ENCODE measurements at places on chromosomes 3 and 15.

- DNase-seq, result no peak
Observed at GRCh38 chr15:29920515-29920914, 98.2 kb upstream of the TJP1 start.

DNA sequence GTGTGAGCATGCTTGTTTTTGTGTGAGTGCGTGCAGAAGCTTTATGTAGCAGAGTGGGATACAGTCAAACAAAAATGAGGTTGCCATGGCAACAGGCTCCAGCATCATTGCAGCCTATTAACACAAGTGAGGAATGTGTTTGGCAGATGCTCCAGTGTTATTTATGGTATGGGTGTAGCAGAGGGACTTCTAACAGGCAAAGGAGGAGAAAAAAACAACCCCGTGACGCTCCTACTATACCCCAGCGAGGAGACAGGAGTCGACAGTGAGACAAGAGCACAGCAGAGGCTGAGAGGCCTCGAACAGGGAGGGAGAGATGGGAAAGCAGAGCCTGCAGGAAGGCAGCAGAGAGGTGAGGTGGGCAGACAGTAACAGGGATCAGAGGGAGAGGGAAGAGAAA lies 4.9 kb downstream of the ADCY5 start:
- DNase-seq, result no peak

GRCh38 chr15:37038716-37039106 lies 61.6 kb downstream of the MEIS2 start:
- no peak for DNase-seq

- no peak for DNase-seq
Observed at GRCh38 chr3:175852560-175852959, 993.4 kb downstream of the NAALADL2 start.

DNA sequence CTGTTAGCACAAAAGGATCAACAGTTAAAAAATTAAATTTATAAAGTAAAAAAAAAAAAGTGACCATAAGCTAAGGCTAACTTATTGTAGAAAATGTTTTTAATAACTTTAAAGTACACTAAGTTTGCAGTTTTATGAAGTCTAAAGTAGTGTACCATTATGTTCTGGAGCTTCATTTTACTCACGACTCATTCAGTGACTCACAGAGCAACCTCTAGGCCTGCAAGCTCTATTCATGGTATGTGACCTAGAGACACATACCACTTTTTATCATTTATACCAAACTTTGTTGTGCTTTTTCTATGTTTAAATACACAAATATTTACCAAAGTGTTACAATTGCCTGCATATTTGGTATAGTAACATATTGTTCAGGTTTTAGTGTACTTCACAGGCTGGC lies 1552.3 kb downstream of the OTOL1 start:
- no peak for DNase-seq

Measured in activated CD8-positive, alpha-beta memory T cell treated with anti-CD3 and anti-CD28 coated beads for 1 hour (primary cell).